Neural progenitor cell (in vitro differentiated cells): ENCODE measurements at places on chromosomes 2 and 18.

DNA sequence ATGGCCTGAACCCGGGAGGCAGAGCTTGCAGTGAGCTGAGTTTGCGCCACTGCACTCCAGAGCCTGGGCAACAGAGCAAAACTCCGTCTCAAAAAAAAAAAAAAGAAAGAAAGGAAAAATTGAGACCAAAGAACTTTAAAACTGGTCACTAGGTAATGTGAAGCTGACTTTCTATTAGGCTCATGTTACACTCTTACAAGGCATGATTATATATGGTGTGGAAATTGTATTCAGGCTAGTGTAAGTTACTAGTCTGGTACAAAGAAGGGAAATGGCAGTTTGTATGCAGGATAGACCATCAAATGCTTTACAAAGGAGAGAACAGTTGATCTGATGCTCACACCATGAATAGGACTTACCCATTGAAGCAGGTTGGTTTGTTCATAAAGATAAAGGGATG lies 35.4 kb upstream of the ARMC9 start:
- no peaks in the 10 kb centered on the region for H3K4me1 ChIP-seq
- no peak overlapping the region for H3K27ac ChIP-seq
- H3K36me3 ChIP-seq: no peaks in the 10 kb centered on the region
- H3K27me3 ChIP-seq: no peaks in the 10 kb centered on the region
- H3K4me3 ChIP-seq: no peak overlapping the region

DNA sequence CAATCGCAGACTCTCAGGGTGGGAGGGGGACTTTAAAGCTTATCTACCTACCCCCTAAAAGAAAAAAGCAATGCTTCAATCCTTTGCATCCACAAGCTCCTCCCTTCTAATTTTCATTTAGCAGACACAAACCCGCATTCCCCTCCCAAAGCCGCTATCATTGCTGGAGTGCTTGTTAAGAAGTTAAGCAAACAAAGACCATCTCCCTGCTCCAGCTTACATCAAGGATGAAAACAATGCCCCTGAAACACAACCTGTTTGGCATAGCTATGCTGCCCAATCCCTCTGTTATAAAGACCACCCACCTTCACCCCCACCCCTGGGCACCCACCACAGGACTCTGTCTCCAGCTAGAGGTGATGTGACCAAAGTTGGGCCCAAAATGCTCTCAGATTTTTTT lies 33.0 kb downstream of the REEP1 start:
- no peak overlapping the region for H3K4me3 ChIP-seq
- H3K27me3 ChIP-seq: peaks cover 5% of the 10 kb centered on the region
- DNase-seq: peak; percentile 65
- H3K27ac ChIP-seq: no peak overlapping the region

GRCh38 chr2:142907653-142908052 lies 30.2 kb downstream of the KYNU start:
- no peaks in the 10 kb centered on the region for H3K27me3 ChIP-seq
- no peak overlapping the region for H3K4me3 ChIP-seq
- no peaks in the 10 kb centered on the region for H3K36me3 ChIP-seq
- no peaks in the 10 kb centered on the region for H3K4me1 ChIP-seq
- DNase-seq: no peak

- no peak for DNase-seq
- H3K36me3 ChIP-seq: no peaks in the 10 kb centered on the region
- no peak overlapping the region for H3K27ac ChIP-seq
These were observed 14.5 kb downstream of the CAPN14 start for GRCh38 chr2:31202833-31203232.

GRCh38 chr2:45178359-45178758 lies 169.1 kb upstream of the SIX2 start:
- H3K27me3 ChIP-seq: peaks cover 15% of the 10 kb centered on the region
- no peak overlapping the region for H3K27ac ChIP-seq
- DNase-seq: no peak
- no peaks in the 10 kb centered on the region for H3K36me3 ChIP-seq
- no peak overlapping the region for H3K4me3 ChIP-seq

DNA sequence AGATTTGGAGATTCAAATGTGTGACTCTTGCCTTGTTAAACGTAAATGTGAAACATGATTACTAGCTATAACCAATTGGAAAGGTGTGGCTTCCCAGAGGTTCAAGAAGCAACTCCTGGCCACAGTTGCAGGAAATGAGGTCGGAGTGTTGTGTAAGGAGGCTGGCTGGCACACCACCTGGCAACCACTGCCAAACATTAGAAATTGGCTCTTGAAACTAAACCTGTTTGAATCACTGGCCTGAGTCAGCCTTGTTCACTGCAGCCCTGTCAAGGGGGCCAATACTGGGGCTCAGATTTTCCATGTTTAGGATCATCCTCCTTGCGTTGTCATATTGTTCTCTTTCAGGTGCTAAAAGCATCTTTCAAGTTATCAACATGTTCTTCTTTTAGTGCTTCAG lies 206.3 kb downstream of the ARL6IP6 start:
- H3K27me3 ChIP-seq: no peaks in the 10 kb centered on the region
- no peak overlapping the region for H3K4me3 ChIP-seq
- H3K36me3 ChIP-seq: no peaks in the 10 kb centered on the region
- H3K27ac ChIP-seq: no peak overlapping the region

DNA sequence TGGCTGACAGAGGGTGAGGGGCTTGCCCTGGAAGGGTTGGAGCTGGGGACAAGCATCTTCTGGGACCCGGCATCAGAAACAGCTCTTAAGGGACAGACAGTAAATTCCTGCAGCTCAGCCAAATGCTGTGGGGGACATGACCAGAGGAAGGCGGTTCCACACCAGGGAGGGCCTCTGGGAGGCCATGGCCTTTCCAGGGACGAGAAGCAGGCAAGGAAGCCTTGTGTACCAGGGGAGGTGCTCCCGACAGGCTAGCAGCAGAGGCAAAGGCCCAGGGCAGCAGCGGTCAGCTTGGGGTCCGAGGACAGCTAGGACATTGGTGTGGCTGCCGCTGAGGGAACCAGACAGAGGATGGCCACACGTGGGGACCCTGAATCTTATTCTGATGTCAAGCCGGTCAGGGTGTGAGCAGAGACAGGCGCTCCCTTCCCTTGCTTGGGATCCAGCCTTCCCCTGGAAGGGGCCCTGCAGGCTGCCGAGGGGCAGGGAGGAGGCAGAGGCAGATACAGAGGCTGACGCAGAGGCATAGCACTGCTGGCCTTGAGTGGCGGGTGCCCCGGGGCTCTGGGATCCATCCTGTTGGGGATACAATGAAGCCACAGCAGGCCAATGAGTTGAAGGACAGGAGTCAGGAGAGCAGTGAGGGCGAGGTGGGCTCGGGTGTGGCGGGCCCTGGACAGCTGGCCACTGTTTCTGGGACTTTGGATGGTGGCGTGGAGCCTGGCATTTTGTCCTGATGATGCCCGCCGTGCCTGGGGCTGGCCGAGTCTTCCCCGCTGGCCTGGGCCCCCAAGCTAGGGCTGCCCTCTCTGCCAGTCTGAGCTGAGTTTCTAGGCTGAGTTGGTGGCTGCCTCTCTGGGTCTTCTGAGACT lies 64.1 kb upstream of the GPC1 start:
- H3K4me3 ChIP-seq: no peak overlapping the region
- DNase-seq: no peak

DNA sequence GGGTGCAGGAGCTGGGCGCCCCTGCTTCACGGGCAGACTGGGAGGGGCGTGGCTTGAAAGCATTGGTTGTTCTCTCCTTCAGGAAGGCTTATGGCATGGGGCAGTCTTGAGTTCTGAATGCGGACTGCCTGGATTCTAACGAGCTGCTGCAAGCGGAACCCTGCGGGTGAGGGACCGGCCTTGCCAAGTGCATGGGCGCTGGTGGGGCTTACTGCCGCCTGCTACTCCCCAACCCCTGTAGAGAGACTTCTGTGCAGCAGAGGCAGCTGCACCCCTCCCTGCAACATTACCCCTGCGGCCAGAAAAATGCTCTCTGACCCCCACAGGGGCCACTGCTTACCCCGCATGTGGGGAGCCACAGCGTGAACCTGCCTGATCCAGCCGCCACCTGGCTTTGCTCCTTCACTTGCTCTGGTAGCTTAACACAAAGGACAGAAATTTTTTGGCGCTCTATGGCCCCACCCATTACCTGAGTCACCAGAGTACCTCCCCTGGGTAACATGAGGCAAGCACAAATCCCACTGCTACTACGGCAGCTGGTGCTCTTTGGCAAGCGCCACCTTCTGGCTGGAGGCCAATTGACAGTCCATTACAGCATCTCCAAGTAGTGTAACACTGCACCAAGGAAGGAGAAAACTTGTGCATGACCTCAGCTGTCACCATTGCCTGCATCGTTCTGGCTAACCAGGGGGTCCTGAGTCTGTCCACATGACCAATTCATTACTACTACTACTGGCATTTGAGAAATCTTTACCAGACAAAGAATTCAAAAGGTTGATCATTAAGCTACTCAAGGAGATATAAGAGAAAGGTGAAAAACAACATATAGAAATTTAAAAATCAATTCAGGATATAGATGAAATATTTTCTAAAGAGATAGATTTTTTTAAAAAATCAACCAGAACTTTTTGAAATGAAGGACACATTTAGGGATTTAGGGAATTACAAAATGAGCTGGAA lies 35.4 kb downstream of the MYL12B start:
- peak overlapping the region; percentile 44 for H3K27ac ChIP-seq
- no peaks in the 10 kb centered on the region for H3K27me3 ChIP-seq
- DNase-seq: peak; percentile 87
- peak overlapping the region; percentile 90 for H3K4me3 ChIP-seq

GRCh38 chr18:39105104-39105503 lies 1539.5 kb upstream of the CELF4 start:
- H3K27ac ChIP-seq: no peak overlapping the region
- no peaks in the 10 kb centered on the region for H3K36me3 ChIP-seq
- H3K27me3 ChIP-seq: no peaks in the 10 kb centered on the region
- no peak for DNase-seq

GRCh38 chr2:241611062-241611461 lies 25.9 kb downstream of the THAP4 start:
- H3K4me1 ChIP-seq: peaks cover 8% of the 10 kb centered on the region
- no peak overlapping the region for H3K4me3 ChIP-seq
- no peak overlapping the region for H3K27ac ChIP-seq
- no peaks in the 10 kb centered on the region for H3K27me3 ChIP-seq
- DNase-seq: no peak

- no peaks in the 10 kb centered on the region for H3K36me3 ChIP-seq
- H3K27ac ChIP-seq: no peak overlapping the region
- H3K4me3 ChIP-seq: no peak overlapping the region
- DNase-seq: peak; percentile 23
- peaks cover 52% of the 10 kb centered on the region for H3K4me1 ChIP-seq
These were observed 166.7 kb downstream of the FHOD3 start for GRCh38 chr18:36464126-36464651.

GRCh38 chr2:176121190-176122051 lies 1.1 kb upstream of the HOXD9 start:
- H3K27me3 ChIP-seq: peaks cover 100% of the 10 kb centered on the region
- no peak for DNase-seq
- no peak overlapping the region for H3K4me3 ChIP-seq
- no peak overlapping the region for H3K27ac ChIP-seq

- no peaks in the 10 kb centered on the region for H3K27me3 ChIP-seq
- peak; percentile 49 for DNase-seq
- no peak overlapping the region for H3K4me3 ChIP-seq
- no peak overlapping the region for H3K27ac ChIP-seq
- no peaks in the 10 kb centered on the region for H3K36me3 ChIP-seq
These were observed 198.1 kb downstream of the IKZF2 start for GRCh38 chr2:212953170-212953920.

DNA sequence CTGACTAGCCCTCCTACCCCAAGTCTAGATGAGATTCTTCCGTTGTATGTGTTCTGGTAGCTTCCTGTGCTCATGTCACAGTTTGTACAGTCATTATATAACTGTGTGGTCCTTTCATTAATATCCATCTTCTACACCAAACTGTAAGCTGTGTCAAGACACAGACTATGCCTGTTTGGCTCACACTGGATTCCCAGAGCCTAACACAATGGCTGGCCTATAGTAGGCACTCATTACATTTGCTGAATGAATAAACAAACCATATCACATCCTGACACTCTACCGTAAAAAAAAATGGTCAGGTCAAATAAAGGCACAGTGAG lies 72.6 kb downstream of the ANKRD44 start:
- no peak for DNase-seq
- H3K36me3 ChIP-seq: no peaks in the 10 kb centered on the region
- no peaks in the 10 kb centered on the region for H3K27me3 ChIP-seq
- peaks cover 10% of the 10 kb centered on the region for H3K4me1 ChIP-seq

DNA sequence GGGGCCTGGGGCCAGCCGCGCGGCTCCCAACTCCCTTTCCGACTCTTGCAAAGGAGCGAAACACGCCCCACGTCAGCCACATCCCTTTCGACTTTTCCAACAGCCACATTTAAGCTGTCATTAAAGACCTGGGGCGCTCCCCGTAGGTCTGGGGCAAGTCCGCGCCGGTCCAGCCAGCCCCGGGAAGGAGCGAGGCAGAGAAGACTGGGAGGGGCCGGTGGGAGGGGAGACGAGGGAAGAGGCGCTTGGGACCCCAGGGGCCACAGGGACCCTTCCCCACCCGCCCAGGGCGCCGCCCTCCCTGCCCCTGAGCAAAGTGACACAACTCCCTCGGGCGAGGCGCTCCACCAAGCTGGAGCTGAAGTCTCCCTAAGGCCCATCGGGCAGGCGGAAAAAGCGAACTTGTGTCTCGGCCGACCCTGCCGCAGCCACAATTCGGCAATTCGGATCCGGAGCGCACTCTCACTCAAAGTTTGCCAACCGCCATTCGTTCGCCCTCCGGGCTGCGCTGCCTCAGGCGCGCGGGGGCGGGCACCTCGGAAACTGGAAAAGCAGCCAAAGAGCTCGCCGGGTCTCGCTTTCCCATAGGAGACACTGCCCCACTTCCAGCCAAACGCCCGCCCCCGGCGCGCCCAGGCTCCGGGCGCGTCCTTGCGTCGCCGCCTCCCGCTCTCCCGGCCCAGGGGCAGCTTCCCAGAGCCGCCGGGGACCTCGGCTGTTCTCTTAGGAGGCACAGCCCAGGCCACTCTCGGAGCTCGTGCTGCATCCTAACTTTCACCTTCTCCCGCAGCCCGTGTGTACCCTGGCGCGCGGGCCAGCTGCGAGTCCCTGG lies 1.1 kb upstream of the KCTD1 start:
- DNase-seq: peak; percentile 75
- H3K4me3 ChIP-seq: peak overlapping the region; percentile 78
- H3K4me1 ChIP-seq: peaks cover 53% of the 10 kb centered on the region
- peaks cover 95% of the 10 kb centered on the region for H3K27me3 ChIP-seq
- H3K27ac ChIP-seq: no peak overlapping the region

GRCh38 chr2:40260437-40260836 lies 191.5 kb downstream of the SLC8A1 start:
- no peak overlapping the region for H3K4me3 ChIP-seq
- H3K36me3 ChIP-seq: no peaks in the 10 kb centered on the region
- no peaks in the 10 kb centered on the region for H3K4me1 ChIP-seq
- no peak for DNase-seq
- H3K27ac ChIP-seq: no peak overlapping the region

DNA sequence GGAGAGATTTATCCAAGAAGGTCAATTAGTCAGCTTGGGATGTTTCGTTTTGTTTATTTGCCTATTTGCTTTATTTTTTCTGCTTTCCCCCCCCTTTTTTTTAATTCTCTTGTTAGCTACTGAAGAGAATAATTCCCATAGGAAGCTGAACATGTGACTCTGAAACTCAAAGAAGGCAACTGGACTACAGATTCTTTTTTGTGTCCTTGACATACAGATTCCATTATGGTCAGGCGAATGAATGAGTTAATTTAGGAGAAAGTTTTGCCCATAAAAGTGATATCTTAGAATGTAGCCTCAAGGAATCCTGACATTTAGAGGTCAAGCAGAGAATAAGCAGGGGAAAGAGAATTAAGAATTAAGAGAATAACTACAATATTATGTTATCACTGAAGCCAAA lies 514.2 kb upstream of the LINC00305 start:
- no peak for DNase-seq
- no peaks in the 10 kb centered on the region for H3K4me1 ChIP-seq
- no peak overlapping the region for H3K4me3 ChIP-seq
- H3K27me3 ChIP-seq: no peaks in the 10 kb centered on the region

GRCh38 chr2:57434972-57435371 lies 611.6 kb upstream of the VRK2 start:
- no peaks in the 10 kb centered on the region for H3K36me3 ChIP-seq
- H3K4me1 ChIP-seq: no peaks in the 10 kb centered on the region
- no peak overlapping the region for H3K27ac ChIP-seq
- no peak for DNase-seq
- H3K4me3 ChIP-seq: no peak overlapping the region
